ENCODE measurements at places on chromosomes 2 and 18.

DNA sequence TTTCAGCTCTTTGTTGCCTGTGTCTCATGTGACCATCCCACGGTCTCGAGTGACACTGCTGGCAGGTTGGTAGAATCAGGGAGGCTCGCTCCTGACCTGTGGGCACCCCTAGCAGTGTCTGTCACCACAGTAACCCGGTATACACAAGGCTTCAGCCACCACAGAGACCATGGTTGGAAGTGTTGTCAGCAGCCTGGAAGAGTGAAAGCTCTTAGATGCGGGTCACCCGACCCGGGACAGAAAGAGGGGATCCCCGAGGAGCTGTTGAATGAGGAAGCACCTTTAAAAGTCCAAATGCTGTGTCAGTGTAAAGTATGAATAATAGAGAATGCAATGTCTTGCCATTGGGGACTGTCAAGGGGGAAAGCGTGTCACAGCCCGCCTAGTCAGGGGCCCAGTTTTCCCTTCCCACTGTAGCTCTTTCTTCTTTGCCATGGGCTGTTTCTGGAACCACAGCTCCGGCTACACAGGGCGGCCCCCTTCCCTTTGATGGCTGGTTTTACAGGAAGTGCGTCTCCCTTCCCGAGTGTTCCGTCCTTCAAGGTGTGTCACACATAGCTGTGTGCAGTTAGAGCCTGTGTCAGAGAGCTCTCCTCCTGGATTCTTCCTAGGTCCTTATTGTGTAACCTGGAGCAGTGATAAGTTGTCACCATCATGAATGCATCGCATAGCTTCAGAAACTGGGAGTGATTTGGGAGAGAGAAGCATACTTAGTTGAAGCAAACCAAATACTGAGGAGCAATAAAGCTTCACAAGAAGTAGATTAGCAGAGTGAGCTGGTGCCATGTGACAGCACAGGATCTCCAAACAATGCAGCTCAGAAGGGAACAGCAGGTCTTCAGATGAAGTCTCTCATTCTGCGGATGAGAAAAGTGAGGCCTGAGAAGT is 81.4 kb downstream of the MTCL1 start:
- DNase-seq = peak; percentile 21

GRCh38 chr2:237430861-237431260 is 16.9 kb upstream of the COL6A3 start:
- DNase-seq = no peak

GRCh38 chr2:134412639-134412999 is 158.7 kb downstream of the MGAT5 start:
- DNase-seq = no peak

GRCh38 chr2:9747396-9747795 is 95.9 kb upstream of the TAF1B start:
- DNase-seq = no peak

GRCh38 chr18:13178976-13179375 is 39.6 kb upstream of the LDLRAD4 start:
- no peak for DNase-seq

DNA sequence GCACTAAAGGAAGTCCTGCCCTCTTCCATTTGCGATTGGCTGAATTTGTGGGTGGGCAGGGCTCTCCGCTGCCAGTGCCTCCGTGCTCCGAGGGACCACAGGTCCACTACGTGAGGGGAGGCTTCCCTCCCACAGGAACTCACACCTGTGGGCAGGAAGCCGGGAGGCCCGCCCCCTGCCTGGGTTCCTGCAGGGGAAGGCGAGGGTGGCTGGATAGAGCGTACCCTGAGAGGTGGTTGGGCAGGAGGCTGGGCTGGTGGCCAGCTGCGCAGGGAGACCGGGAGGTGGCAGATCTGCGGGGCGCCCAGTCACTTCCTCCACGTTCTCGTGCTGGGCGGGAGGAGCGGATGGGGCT is 47.0 kb upstream of the PTH2R start:
- no peak for DNase-seq

DNA sequence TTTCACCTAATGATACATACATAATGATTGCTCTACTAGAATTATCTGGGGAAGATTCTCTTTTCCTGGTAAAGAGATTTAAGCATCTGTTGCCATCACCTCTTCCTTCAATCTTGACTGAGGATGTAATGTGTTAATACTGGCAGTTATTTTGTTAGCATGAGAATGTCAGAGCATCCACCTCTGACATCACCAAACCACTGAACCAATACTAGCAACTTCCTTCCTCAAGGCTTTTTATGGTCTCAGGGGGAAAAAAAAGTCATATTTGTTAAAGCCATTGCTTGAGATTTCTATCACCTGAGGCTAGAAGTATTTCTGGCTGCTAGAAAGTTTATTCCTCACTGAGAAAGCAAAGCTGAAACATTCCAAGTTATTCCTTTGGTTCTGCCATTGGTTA is 48.5 kb downstream of the DSEL start:
- DNase-seq = no peak

DNA sequence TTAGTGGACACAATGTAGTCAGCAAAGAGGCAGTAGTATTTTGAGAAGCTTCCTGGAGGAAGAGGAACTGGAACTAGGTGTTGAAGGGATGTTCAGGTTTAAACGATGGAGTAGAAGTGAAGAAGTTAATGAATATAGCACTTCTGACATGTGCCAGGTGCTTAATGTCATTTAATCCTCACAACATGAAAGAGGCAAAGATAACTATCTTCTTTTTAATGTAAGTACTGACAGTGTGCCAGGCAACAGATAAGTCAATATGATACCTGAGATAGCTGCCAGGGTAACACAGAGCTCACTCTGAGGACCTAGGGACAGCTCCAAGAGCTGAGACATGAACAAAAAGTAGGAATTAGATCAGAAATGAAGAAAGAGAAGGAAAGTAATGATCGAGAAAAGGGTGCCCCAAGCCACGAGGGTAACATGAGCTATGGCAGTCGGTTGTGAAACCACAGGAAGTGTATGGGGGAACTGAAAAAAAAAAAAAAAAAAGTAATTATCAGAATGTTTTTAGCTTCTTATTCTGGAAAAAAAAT is 140.7 kb downstream of the RNF144A start:
- peak; percentile 78 for DNase-seq

DNA sequence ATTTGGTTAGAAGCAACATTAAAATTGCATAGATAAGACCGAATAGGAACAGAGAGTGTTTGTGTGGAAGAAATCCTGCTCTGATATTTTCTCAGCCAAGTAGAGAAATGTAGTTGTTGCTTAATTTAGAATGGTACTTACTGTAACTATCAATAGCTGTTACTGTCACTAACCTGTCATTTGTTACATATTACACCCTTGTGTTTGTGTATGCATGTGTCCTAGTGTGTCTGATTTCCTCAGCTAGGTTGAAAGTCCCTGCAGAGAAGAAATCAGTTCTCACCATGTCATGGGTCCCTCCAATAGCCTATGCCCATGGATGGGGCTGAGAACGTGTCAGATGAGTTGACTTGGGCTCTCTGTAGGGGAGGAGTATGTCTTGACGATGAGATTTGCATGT is 94.4 kb downstream of the SPTBN1 start:
- no peak for DNase-seq

DNA sequence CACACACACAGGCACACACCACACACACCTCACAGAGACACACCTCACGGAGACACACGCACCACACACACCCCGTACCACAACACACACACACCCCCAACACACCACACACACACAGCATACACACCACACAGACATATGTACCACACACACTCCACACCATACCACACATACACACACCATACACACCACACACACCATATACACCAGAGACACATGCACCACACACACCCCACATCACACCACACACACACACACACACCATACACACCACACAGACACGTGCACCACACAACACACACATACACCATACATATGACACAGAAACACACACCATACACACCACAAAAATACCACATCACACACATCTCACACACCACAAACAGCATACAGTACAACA is 850.7 kb downstream of the RNF144A start:
- no peak for DNase-seq

- DNase-seq = no peak
Measured at GRCh38 chr18:31446854-31447253, 687 bp upstream of the DSG3 start.

GRCh38 chr18:25815659-25816058 is 274.8 kb downstream of the SS18 start:
- DNase-seq = no peak

DNA sequence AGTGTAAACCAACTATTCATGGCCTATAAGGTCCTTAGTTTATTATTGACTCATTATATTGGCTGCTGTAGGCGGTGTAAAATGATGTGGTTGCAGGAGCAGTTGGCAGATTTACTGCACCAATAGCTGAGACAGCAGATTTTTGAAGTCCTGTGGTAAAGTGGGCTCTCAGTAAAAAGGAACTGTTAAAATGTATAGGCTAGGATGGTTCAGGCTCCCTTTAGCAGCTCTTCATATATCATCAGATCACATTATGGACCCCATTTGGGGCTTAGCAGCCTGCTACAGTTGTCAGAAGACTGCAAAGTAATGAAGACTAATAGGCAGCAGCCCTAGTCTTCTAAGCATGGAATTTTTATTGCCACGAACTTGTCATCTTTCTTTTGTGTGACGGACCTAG is 27.8 kb downstream of the MTX2 start:
- DNase-seq = peak; percentile 17

- DNase-seq = no peak
Measured at GRCh38 chr2:165886487-165887146, 67.0 kb downstream of the TTC21B start.
